HEK293T (cell line): ENCODE measurements at places on chromosomes 6 and 20.

DNA sequence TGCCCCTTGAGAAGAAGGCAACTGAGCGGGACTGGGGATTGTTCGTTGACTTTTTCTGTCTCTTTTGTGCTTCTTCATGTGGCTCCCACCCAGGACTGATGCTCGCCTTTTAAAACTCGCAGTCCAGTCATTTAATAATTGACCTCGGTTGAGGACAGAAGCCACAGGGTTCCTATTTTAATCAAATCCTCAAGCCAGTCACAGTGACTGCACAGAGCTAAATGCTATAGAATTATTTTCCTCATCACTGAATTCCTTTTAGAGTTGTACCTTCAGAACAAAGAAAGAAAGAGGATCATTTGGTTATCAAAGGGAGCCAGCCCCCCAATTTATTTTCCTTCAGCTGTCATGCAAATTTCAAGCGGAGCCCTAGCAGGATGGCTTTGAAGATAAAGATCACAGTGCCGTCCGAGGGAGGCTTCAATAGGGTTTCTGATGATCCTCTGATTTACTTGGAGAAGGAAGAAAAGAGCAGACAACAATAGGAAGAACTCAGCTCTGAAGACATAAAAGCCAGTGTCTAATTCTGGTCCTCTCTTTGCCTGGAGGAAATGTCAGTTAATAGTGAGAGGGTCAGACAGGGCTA, 186.6 kb downstream of the DOK5 start:
- no peak for DNase-seq

DNA sequence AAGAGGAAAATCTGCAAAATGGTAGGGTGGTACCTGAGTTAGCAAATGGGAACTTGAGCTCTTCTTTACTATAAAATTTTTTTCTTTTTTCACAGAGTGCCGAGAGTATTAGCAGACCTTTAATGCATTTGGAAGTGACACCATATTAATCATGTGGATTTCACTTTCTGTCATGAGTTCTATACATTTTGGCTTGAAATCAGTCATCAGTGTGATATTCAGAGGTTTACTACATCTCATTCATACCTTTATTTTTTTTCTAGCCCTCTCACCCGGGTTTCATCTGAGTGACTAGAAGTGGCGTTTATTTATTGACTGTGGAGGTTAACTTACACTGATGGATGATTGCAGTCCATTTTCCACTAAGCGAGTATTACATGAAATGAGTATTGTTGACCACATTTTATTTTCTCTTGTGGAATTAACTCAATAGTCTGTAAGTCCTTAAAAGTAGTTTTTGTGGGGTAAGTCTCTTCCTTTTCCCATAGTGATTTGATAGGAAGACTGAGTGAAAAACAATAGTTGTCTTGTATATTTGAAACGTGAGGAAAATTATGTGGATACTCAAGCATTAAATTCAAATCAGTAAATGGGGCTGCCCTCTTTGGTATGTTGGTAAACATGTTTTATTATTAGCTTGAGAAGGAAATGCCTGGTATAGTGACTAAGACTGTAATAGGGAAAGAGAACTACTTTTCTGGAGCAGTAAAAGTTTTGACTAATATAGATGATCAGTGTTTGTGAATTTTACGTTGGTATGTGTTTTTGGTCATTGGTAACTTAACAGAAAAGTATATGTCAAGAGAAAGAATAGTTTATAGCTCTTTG, 55.5 kb downstream of the JARID2 start:
- DNase-seq, result no peak

DNA sequence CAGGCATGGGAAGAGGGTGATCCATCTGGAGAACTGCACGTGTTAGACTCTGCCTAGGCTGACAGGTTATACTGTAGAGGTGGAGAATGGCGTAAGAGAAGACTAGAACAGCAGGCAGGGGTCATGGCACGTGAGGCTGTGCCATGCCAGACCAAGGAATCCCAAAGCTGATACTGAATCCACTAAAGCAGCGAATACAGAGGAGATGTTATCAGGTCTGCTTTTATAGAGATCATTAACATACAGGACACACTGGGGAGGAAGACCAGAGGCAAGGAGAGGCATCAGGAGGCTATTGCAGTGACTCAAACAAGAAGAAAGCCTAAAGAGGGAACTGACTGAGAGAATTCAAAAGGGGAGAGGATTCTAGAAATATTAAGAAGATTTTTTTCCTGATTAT, 12.9 kb downstream of the PHACTR1 start:
- no peak for DNase-seq

DNA sequence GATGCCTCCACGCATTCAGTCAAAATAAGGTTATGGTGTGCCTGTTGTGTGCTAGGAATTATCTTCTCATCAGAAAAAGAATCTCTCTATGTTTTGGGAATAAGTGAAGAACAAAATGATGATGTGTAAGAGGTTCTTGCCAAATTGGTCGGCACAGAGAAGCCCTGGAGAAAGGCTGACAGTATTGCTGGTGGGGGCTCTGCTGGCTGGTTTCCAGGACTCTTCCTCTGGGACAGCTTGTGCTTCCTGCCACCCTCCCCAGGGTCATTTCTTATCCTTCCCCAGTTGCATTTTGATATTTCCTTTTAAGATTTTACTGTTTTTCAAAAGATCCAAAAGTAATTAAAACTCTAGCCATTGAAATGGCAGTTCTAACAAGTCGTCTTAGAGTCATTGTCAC, 22.1 kb downstream of the CST4 start:
- DNase-seq, result no peak

GRCh38 chr20:43916881-43917371, 2.3 kb downstream of the TOX2 start:
- no peak for DNase-seq

GRCh38 chr6:152727507-152727906, 23.1 kb upstream of the VIP start:
- DNase-seq, result no peak

- DNase-seq, result no peak
Measured at GRCh38 chr6:170271771-170272314, 19.0 kb downstream of the DLL1 start.

DNA sequence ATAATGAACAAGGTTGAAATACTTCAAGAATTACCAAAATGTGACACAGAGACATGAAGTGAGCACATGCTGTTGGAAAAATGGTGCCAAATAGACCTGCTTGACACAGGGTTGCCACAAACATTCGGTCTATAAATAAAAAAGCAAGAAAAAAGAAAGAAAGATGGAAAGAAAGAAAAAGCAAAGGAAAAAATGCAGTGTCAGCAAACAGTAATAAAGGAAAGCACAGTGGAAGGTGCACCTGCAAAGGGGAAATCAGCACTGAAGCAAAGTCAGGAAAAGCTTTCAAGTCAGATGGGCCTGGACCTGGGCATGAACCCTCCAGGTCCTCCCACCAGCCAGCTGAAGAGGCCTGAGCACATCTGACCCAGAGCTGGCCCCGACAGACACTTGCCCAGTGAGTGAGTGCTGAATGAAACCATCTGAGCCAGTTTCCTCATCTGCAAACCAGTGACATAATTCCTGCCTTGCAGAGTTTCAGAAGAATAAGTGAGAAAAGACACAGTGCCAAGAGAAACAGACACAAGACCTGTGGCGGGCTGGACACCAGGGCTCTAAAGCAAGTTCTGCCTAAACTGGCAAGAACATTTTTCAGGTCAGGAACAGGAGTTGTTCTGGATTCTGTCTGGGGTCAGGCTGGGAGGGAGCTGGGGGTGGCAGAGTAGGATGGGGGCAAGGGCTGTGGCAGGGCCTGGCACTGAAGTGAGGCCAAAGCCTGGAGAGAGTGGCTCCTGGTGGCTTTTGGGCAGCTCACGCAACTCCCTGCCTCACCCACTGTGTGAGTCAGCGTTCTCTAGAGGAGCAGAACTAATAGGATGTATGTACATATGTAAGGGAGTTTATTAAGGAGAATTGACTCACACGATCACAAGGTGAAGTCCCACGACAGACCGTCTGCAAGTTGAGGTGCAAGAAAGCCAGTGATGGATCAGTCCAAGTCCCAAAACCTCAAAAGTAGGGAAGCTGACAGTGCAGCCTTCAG, 23.9 kb upstream of the MICB start:
- DNase-seq, result no peak

GRCh38 chr20:9407805-9408421, 106.5 kb upstream of the LAMP5 start:
- DNase-seq, result peak; percentile 59

- DNase-seq, result no peak
Measured at GRCh38 chr6:111061508-111061907, 25.8 kb upstream of the SLC16A10 start.

DNA sequence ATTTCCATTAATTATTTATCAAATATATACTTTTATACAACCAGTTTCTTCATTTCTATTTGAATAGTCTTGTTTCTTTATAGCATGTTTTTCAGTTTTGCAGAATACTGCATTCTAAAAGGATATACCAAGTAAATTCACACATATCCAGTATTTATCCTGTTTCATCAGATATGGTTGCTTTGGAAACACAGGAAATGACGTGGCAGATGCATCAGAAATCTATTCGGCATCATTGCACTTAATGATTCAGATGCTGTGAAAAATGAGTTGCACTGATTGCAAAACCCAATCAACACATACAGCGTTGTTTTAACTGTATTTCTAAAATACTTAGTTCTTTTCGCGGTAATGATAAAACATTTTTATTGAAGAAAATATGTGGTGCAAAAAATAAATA, 594.9 kb downstream of the CDH26 start:
- no peak for DNase-seq

GRCh38 chr6:137661601-137662000, 167.4 kb upstream of the OLIG3 start:
- no peak for DNase-seq

GRCh38 chr20:24608926-24609667, 139.7 kb downstream of the SYNDIG1 start:
- no peak for DNase-seq

DNA sequence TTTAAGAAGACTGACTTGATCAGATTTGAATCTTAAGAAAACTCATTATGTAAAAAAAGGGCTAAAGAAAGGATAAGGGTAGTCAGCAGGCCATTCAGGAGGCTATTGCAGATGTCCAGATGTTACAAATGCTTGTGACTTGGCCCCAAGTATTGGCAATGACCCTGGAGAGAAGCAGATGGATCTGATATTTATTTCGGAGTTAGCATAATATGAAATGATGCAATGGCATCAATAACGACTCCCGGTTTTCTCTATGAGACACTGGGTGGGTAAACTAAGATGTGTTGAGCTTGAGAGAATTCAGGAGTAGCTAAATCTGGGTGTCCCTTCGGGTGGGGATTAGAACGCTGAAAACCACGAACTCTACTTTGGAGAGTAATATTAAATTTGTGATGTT, 149.7 kb downstream of the LAMA2 start:
- no peak for DNase-seq
